NCI-H1105 (cell line): ENCODE measurements at places on chromosomes 6 and 20.

DNA sequence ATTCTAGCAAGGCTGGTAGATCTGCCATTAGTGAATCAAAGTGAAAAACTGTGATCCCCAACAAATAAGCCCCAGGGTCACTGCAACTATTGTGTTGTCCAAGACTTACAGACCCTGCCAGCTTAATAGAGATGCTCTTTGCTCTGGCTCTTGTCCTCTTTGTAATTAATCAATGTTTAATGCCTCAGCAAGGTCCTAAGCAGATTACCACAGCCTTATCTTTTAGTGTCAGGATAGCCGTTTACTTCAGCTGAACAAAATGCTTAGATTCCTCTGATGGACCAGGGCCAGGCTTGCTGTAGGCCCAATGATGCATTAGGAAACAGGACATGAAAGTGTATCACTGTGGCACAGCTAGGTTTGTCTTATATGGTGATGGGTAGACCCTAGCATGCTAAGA is 353.3 kb downstream of the HACE1 start:
- DNase-seq, result no peak

- no peak for DNase-seq
Observed at GRCh38 chr6:26121141-26122004, 34.1 kb downstream of the HFE start.

- no peak for DNase-seq
Observed at GRCh38 chr6:22828179-22829062, 259.1 kb downstream of the HDGFL1 start.

GRCh38 chr20:17556837-17557674 is 12.8 kb upstream of the DSTN start:
- peak; percentile 93 for DNase-seq

- no peak for DNase-seq
Observed at GRCh38 chr6:35058358-35058675, 82.8 kb downstream of the TCP11 start.

GRCh38 chr6:134454794-134455193 is 136.9 kb upstream of the SGK1 start:
- DNase-seq, result no peak

DNA sequence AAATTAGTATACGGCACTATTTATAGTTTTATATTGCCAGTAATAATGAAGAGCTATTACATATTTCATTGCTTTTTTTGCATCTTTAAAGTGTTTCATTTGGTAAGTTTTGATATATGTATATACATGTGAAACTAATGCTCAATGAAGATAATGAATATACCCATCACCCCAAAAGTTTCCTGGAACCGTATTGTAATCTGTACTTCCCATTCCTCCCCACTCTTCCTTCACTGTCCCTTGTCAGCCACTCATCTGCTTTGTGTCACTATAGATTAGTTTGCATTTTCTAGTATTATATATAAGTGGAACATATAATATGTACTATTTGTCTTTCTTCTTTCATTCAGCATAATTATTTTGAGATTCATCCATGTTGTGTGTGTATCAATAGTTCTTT is 10.3 kb upstream of the TBC1D32 start:
- no peak for DNase-seq

DNA sequence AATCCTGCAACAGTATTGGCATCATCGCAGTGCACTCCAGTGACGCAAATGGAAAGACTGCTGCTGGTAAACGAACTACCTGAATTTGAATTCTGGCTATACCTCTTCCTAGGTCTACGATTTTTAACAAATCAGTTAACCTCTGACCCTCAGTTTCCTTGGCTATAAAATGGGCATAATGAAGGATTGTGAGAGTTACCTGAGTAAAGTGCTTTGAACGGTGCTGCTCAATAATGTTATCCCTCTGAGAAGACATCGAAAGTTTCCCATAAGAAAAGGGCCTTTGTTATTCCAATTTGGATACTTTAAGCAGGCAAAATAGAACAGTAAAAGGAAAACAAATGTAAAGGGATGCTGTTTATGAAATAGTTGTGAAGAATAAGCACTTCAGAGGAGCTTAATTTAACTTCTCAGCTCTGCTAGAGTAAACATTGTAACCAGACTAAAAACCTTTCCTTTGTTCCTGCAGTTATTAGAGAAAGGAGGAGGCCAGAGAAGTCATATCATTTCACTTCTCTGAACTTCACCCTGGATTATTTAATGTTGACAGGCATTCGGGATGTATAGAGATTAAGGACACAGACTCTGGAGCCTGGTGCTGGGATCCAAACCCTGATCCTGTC is 5.8 kb downstream of the SGK1 start:
- DNase-seq, result no peak

DNA sequence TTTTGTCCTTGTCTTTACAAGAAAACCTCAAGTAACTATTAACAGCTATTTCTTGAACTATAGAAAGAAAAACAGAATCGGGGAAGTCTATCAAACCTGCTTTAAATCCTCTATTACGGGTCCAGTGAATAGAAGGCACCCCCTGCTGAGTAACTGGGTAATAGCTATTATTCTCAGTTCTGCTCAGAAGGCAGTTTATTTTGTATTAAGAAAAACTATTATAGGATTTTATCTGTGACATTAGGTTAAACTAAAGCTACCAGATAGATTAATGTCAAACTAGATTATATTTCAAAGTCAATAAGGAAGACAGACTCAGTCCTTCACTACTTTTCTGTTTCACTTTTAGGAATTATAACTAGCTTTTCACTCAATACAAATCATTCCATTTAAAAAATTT is 93.7 kb downstream of the DST start:
- DNase-seq, result no peak

DNA sequence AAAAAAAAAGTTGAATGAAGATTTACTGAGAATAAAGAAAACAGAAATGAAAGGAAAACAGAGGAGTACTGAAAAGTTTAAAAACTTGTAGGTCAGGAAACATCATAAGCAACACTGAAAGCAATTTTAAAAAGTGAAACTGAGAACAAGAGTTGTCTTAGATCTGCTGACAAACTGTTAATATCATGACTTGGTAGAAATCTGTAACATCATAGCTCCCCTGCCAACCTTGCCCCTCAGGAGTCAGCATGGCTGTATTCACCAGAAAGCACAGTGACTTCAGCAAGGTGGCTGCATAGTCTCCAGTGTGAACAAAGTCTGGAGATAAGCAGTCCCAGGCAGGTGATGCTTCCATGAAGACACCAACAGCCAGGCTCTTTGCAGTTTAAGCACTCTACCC is 5.3 kb downstream of the NAA20 start:
- DNase-seq, result no peak

GRCh38 chr20:47748069-47748468 is 37.2 kb downstream of the SULF2 start:
- DNase-seq, result no peak

DNA sequence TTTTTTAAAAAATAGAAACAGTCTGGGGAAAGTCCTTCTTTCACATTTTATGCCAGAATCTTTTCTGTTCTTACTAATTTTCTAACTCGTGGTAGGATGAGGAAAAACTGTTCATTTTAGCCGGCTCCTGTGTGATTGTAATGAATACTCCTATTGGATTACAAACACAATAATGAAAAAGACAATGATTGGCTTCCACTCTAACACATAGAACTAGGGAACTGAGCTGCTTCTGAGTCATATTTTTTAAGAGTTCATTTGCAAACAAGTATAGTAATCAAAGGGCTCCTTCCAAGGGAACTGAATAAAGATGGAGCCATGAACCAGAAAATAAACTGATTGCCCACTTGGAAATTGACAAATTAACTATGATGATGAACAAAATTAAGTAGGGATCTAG is 265.3 kb upstream of the TCF21 start:
- no peak for DNase-seq

- DNase-seq, result no peak
Observed at GRCh38 chr6:150668900-150669302, 69.2 kb downstream of the PLEKHG1 start.

GRCh38 chr6:37777272-37777834 is 42.2 kb upstream of the ZFAND3 start:
- no peak for DNase-seq

GRCh38 chr6:7992002-7992815 is 72.0 kb downstream of the BLOC1S5 start:
- no peak for DNase-seq

DNA sequence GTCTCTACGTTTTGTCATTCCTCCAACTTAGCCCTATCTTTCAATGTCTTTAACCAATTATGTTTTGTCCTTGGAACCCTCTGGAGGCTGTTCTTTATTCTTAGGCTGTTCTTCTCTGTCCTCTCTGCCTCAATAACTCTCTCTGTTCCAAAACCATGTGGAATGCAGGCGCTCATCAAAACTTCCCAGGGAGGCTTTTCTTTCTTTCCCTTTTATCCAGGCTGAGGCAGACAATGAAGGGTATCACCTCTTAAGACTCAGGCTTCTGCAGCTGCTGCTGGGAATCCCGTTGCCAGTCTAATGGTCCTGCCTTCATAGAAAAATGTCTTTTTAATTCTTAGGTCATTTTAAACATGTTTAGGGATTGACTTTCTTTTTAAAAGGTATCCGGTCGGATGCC is 544.7 kb downstream of the CDH26 start:
- no peak for DNase-seq

DNA sequence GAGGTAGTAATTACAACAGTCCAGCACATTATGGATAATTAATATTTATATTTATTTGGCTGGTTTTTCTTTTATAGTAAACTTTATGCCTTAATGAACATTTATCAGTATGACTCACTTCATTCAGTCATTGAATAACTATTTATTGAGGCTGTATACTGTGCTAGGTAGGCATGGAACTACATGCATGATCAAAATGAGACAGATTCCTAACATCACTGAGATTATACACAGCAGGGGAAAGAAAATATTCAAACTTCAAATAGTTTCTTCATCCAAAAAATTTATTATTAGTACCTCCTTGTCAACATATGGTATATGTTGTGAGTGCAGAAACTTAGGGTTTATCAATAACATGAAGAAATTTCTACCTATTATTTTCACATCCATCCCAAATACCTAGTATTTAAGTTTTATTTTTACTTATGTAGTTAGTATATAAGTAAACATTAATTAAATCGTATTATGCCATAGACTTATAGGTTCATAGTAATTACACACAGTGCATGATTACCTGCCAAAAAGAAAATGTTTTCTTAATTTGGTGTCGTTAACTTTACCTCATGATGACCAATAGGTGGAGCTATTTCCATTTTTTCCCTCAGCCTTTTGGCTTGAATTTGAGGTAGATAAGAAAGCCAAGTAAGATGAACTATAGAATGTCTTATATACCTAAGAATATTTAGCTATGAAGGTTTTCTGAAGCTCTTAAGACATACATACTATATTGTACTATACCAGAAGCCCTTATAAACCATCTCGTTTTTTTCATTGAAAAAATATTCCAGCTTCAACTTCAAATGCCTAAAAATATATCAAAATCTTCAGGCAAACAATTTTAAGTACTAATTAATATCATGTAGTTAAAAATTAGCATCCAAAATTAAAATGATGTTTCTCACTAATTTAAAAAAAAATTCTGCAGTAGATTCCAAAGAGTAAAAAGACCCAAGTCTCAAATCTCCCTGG is 12.5 kb upstream of the TMEM30A start:
- DNase-seq, result peak; percentile 50

GRCh38 chr20:20364593-20365479 is 3.1 kb upstream of the INSM1 start:
- DNase-seq, result peak; percentile 79

- no peak for DNase-seq
Observed at GRCh38 chr6:115460913-115461312, 599.8 kb downstream of the FRK start.

- no peak for DNase-seq
Observed at GRCh38 chr6:126904176-126904575, 214.3 kb upstream of the RSPO3 start.

DNA sequence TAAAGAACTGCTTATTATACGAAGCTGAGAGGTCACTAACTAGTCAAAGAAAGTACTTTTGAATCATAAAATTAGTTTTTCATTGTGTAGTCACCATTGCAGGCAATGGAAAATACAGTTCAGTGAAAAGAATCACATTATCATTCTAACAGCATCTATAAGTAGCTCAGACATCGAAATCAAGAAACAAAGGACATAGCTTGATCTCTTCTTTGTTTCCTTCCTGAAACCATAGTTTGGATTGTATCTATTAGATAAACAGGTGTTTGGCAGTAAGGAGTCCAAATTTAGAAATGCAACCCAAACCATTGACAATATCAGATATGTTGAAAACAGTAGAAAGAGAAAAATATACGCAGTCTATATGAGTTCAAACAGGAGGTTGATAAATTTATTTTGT is 697.3 kb downstream of the TFAP2A start:
- no peak for DNase-seq

GRCh38 chr20:62114894-62115293 is 7.4 kb upstream of the LSM14B start:
- DNase-seq, result no peak

- DNase-seq, result peak; percentile 44
Observed at GRCh38 chr6:167898673-167899311, 72.1 kb downstream of the AFDN start.

- DNase-seq, result no peak
Observed at GRCh38 chr6:157469378-157469777, 88.4 kb downstream of the ZDHHC14 start.

- no peak for DNase-seq
Observed at GRCh38 chr6:139431602-139431956, 57.1 kb upstream of the CITED2 start.

DNA sequence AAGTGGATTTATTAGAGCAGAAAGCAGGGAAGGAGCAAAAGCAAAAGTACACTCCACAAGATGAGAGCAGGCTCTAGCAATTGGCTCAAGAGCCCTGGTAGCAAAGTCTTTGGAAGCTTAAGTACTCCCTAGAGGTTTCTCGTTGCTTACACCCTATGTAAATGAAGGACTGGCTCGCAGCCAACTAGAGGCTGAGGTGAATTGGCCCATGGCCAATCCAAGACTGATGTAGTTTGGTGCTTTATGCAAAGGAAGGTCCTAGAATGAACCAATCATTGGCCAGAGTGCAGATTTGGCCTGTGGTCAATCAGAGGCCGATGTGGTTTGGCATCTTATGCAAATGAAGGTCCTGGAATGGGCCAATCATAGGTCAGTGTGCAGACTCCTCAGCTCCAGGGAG is 191.3 kb upstream of the ARID1B start:
- DNase-seq, result peak; percentile 88

DNA sequence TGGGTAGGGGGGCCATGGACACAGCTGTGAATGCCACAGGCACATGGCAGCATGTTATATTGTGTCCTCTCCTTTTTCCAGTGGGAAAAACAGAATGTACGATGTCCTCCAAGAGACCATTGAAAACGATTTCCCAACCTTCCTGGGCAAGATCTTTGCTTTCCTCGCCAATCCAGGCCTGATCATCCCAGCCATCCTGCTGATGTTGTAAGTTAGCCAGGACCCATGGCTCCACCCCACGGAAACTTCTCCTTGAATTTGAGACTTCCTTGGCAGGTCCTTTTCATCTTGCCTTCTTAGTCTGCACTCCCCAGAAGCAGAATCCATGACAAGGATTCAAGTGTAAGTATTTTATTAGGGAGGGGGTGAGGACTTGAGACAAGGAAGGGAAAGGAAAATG is 28.2 kb upstream of the NOP56 start:
- no peak for DNase-seq

GRCh38 chr6:130070792-130071191 is 52.4 kb downstream of the L3MBTL3 start:
- no peak for DNase-seq
